ENCODE measurements at places on chromosomes 3 and 15.
A peak's percentile ranks its signal among the peaks of the same experiment; 100 is the strongest.

DNA sequence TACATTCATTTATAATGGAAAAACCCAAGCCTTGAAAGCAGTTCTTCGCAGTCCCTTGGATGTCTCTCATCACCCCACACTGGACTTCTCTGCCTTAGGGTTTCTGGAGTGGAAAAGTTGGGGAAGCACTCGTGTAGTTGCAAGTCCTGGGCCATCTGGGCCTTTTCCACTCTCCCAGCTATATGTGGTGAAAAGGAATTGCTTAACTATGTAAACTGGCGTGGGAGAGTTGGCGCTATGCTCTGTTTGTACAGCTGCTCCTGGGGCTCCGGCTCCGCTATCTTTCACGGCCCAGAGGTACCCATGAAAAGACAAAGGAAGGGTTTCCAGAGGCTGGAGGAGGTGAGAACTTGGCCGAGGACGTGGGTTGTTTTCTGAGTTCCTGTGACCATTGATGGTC is 81.1 kb upstream of the MYZAP start:
- DNase-seq: no peak

GRCh38 chr15:73924171-73924921 is 1.9 kb upstream of the LOXL1 start:
- DNase-seq: no peak

GRCh38 chr3:94061297-94061696 is 1.4 kb downstream of the DHFR2 start:
- no peak for DNase-seq

GRCh38 chr3:134839422-134839821 is 44.4 kb downstream of the EPHB1 start:
- no peak for DNase-seq

GRCh38 chr15:29569533-29570092 is 252.7 kb downstream of the TJP1 start:
- no peak for DNase-seq

DNA sequence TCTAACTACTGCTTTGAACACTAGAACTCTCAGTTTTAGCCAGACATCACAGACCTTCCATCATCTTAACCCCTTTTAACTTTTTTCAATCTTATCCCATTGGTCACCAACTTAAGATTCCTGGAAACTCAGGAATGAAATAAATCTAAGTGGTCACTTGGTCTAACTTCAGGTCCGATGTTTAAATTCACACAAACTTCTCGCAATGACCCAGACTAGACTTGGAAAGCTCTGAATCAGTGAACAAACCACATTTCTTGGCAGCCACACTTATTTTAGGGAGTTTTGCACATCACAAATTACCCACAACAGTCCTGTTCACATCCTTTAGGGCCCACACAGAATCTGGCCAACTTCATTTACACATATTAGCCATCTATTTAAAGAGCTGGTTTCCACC is 118.9 kb downstream of the MAGI1 start:
- no peak for DNase-seq

- no peak for DNase-seq
Measured at GRCh38 chr15:49964551-49964950, 154.5 kb downstream of the ATP8B4 start.

- DNase-seq: no peak
Measured at GRCh38 chr15:79179597-79179996, 89.0 kb upstream of the RASGRF1 start.

DNA sequence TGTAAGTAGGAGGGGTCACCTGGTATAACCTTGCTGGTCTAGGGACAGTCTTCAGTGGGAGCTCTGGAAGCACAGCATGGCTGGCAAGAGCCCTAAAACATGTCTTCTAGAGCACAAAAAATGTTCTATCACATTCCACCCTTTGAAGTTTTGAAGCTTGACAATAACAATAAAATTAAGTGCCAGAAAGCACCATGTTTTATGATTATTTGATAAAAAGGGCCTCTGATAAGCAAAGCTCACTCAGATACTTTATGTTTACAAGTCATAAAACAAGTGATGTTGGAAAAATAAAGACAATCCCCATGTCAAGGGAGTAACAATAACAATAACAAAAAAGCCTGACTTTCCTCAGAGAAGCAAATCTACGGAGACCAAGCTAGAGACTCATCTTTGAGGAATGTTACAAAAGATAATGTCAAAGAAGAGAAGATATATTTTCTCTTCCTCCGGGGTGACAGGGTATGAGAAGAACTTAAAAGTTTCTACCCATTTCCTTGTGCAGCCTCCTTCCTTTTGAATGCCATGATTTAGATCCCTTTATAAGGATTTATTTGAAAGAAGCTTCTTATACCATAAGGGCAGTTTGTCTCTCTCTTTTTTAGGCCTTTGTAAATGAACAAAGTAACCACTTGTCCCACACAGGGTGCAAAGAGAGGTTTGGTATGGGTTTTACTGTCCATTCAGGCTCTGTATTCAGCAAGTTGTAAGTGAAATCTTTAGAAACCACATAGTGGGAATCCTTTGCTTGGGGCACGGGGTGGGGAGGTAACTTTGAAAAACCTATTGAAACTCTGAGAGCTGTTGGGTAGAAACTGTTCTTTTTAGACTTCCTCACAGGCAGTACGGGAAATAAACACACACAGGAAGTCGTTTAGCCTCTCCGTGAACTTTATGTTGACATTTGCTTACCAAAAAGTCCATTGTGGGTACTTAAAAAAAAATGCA is 109.6 kb upstream of the RBMS3 start:
- no peak for DNase-seq

- no peak for DNase-seq
Measured at GRCh38 chr3:184570489-184570888, 8.9 kb downstream of the EPHB3 start.

DNA sequence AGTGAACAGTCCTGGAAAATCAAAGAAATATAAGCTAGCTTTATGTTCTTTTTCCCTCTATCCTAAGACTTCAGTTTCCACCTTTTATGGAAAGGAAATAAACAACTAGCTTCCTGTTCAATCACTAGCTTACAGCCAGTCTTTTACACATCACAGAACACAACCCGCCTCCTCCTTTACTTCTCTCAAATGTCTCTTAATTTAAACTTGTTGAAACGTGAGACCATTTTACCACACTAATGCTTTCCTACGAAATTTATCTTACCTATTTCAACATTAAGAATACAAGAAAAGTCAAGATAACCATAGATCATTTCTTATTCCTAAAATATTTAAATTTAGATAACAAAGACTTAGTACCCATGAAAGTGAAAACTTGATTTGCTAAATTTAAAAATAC is 6.2 kb downstream of the PRTG start:
- no peak for DNase-seq

DNA sequence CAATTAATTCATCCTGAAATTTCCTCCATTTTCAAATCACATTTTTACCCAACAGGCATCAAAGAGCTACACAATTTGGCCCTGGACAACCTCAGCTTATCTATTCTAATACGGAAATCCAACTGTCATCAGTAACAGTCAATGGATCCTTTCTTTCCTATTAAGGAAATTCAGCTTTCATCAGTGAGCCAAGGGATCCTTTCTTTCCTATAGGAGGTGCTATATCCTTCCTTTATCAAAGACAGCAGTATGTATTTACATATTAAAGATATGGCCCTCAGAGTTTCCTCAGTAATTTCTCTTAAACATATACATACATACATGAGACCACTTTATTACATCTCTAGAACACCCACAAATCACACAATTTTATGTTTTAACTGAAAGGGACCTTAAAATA is 10.1 kb downstream of the DHX36 start:
- no peak for DNase-seq

GRCh38 chr3:14482271-14482721 is 57.8 kb downstream of the GRIP2 start:
- no peak for DNase-seq

DNA sequence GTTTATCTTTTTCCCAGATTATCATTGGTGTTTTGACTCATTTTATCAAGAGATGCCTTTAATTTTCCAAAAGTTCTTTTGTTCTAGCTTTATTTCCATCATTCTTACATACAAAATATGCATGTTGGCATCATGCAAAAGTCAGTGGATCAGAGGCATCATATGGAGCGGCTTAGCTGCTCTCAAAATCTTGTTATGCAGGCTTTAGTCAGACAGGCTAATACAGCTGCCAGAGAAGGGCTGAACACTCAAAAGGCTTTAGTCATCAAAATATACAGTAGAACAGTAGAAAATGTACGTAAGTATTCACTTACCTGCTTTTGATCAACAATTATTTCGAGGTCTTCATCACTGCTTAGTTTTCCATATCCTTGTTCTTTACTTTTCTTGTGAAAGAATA is 65.5 kb downstream of the PEX5L start:
- no peak for DNase-seq

DNA sequence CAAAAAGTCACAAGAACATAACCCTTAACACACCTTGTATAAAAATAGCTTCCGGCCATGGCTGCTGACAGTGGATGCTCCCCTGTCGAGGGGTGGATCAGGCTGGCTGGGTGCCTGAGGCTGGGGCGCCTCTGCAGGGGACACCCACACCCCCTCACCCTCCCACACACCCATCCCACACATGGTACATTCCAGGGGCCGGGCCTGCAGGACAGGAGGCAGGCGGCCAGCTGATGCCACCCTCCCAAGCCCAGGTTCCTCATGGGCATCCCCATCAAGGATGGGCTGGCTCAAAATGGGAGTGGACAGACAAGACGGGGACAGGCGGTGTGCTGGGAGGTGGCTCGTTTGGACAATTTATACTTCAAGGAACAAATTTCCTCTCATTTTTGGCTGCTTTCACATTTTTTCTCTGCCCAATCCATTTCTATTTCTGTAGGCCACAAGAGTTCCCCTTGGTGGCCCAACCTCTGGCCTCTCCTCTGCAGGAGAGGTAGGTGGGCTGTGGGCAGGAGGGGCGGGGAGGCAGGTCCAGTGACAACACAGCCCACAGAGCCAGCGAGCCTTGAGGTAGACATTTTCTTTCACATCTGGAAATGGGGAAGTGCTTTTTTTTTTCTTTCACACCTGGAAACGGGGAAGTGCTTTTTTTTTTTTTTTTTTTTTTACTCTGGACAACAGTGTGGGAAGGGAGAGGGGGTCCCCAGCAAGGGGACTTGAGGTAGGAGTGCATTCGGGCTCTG is 23.3 kb downstream of the RNU5B-1 start:
- DNase-seq: peak; percentile 62

- DNase-seq: no peak
Measured at GRCh38 chr3:17028363-17028762, 143.6 kb downstream of the PLCL2 start.

- DNase-seq: no peak
Measured at GRCh38 chr15:73922186-73923151, 3.8 kb upstream of the LOXL1 start.

DNA sequence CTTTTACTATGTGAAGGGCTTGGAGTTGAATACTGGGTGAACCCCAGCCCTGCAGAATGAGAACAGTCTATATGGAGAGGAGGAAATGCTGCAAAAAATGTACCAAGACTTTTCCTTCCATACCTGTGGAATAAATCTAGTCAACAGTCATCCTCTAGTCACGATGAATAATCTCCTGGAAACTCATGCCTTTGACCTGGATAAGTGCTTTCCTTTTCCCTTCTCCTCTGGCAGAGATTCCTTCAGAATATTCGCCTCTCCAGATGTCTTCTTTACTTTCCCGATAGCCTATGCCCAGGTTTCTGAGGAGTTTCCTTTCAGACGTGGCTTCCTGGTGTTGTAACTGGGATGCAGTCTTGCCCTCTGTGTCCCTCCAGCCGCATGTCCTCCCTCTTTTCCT is 28.1 kb downstream of the CCNL1 start:
- DNase-seq: no peak

- no peak for DNase-seq
Measured at GRCh38 chr3:67943546-67943945, 289.1 kb upstream of the SUCLG2 start.

DNA sequence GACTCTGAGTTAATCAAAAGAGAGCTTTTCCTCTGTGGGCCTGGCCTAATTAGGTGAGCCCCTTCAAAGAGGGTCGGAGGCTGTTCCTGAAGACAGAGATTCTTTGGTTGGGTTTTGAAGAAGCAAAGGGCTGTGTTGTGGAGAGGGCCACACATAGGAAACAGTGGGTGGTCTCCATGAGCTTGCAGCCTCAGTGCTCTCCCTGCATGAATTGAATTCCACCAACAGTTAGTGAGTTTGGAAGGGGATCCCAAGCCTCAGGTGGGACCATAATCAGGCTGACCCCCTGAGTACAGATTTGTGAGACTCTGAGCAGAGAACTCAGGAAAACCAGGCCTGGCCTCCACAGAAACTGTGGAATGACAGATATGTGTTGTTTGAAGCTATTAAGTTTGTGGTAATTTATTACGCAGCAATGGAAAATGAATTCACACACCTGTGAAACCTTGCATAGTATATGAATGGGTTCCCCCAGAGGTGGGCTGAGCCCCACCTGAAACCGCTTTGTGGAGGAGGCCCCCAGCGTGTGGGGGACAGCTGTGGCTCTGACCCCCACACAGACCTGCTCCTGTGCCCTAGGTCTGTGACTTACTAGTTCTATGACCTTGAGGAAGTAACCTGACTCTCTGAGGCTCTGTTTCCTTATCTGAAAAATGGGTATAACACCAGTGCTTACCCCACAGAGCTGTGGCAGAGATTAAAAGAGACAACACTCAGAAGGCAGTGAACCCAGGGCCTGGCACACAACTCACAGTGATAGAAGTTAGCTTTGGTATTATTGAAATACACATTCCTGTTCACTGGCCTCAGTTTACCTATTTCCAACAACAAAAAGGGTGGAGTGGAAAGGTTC is 431.3 kb downstream of the FOXP1 start:
- DNase-seq: no peak

Data from left forelimb (tissue), 1 donor.